ENCODE measurements at places on chromosomes 4 and X.

DNA sequence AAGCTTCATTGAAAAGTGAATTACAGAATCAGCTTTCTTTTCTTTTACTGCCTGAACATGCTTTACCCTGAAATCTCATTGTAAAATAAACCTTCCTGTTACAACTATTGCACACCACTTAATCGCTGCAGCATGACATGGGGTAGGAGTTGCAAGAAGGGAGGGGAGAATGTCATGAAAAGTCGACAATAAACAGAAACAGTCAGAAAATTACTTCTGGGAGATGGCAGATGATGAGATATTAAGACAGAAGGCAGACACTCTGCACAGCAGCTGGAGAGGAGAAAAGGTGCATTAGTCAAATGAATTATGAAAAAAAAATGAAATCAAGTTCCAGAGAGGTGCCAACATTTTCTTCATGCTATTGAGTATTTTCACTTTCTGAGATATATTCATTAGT lies 287.7 kb downstream of the PCDH7 start:
- DNase-seq, result no peak

DNA sequence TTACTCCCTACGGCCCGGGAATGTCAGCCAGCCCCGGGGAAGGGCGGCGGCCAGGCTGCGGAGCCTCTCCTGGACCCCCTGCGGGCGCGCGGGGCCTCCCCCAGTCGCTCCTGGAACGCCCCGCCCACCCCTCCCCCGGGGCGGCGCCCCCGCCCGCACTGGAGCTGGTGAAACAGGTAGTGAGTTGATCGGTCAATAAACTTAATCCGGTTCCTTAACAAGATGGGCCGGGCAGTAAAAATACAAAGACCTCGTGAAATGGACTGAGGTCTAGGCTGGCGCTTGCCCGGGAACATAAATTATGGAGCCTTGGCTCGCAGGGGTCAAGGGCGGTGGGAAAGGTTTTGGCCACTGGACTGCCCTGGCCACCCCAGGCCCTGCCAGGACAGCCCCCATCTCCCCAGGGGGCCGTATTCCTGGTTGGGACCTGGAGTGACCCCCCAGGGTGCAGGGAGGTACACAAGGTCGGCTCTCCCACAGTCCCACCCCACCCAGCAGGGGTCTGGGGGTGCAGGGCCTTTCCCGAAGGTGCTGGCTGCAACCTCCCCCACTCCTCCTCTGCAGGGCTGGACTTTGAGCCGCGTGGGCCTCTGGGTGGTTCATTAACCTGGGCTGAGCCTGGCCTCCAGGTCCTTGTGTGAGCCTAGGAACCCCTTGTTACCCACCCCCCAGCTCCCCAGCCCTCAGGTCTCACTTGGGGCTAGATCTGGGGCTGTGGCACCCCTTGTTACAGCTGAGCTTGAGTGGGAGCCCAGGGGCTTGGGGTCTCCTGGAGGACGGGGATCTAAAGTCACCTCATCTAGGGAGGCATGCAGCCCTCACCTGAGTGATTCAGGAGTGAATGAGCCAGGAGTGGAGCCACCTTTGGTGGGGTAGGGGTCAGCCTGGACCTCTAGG lies 2.5 kb downstream of the FGFR3 start:
- DNase-seq, result no peak

DNA sequence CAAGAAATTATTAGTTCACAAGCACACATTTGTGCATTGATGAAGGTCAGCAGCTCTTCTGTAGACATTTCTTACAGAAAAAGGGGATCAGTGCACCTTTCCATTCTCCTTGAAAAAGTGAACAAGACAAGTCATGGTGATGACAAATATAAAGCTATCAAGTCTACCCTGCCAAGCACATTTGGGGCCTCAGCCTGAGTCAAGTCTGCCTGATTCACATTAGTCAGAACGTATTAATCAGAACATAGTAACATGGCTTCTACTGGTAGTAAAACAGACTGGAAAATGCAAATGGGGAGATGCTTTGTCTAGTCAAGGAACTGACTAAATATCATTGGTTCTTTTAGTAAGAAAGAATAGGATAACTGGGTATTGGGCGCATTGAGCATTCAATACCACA lies 2305.1 kb downstream of the PCDH7 start:
- DNase-seq, result no peak

DNA sequence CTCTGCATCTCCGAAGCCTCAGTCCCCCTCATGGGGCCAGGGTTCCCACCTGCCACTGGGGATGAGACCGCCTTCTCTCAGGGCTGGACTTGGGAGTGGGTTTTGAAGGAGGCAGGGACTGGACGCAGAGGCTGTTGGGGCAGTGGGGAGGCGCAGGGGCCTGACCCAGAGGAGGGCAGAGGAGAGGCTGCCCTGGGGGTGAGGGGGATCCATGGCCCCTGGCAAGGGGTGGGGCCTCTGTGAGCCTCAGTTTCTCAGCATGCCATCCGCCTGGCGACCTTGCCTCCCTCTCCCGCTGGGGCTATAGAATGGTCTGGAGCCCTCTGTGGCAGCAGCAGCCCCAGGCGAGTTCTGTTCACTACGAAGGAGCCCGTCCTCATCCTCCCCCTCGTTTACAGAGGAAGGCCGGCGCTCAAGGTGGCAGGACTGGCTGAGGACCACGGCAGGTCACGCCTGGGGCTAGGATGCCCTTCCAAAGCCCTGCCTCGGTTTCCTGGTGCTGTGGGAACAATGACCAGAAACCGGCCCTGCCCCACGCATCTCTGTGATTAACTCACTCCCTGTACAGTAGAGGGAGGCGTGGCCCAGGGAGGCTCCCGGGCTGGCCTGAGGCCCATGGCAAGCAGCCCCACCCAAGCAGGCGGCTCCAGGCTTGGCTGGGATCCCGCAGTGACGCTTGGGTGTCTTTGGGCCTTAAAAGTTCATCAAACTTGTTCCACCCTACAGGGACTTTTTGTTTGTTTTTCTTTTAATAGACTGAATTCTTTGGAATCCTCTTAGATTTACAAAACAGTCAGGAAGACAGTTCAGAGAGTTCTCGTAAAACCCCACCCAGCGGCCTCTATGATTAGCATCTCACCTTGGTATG lies 16.0 kb upstream of the SH3TC1 start:
- no peak for DNase-seq

GRCh38 chr4:84753321-84753972 lies 170.5 kb downstream of the CDS1 start:
- no peak for DNase-seq

GRCh38 chr4:104930298-104930697 lies 216.4 kb upstream of the TET2 start:
- DNase-seq, result no peak

DNA sequence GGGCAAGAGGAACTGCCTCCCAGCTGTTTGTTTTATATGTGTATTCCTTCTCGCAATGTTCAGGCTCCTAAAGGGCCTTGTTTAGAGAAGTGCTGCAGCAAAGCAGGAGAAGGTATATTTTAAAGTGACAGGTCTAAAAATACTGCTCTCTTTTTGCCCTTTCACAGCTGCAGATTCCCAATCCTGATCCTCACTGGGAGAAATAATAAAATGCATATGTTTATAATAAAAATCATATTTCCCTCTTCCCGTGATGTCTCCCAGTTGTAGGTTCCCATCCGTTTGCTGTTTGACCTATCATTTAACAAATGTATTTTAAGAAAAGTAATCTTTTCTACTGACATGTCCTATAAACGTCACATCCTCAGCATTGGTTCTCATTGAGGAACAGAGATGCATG lies 62.7 kb upstream of the GPC4 start:
- no peak for DNase-seq

GRCh38 chrX:53093177-53093655 lies 726 bp upstream of the KANTR start:
- peak; percentile 75 for DNase-seq

DNA sequence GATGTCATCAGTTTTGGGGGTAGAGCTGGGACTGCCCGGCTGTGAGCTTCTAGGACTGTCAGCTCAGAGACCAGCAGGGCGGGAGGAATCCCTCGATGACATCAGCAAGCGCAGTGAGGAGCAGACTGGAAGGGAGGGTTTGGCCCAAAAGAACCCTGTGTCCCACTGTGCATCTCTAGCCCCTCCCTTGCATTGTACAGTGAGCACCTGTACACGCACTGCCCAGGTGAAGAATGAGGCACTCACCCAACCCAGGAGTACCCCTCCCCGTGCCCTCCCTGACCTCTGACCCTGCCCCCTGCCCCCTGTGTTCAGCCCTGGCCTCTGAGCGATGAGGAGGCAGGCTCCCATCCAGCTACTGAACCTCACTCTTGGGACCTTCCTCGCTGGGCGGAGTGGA lies 92.9 kb downstream of the HMX1 start:
- DNase-seq, result no peak

GRCh38 chrX:141760761-141761160 lies 62.2 kb upstream of the SPANXD start:
- DNase-seq, result no peak

DNA sequence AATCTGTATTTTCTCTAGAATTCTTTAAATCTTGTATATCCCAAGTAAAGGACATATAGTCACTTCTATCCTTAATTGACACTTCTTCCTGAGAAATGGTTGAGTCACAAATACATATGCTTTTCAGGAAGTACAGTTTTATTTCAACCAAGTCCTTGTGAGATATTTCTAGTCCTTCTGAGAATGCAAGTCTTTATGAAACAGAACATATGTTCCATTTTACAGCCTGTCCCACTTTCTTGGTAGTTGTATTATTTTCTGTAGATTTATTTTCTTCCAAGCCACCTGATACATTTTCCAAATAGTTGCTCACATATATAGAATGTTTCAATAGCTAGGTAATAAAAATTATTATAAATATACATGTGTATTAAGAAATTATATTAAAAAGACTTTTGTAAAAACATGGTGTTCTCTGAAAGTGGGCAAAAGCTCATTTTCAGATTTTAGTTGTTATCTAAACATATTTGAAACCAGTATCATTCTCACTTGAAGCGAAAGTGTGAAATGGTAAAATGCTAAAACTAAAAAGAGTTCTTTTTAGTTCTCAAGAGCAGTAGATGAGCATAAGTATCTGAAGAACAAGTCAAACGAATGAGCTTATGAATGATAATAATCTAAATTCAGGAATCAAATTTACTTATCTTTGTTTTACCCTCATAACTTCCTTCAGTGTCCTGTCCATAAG lies 468.0 kb downstream of the EPHA5 start:
- DNase-seq, result no peak

- no peak for DNase-seq
These were observed 54.3 kb downstream of the CHST7 start for GRCh38 chrX:46627711-46628419.

GRCh38 chr4:151842430-151843079 lies 81.7 kb upstream of the GATB start:
- DNase-seq, result no peak

DNA sequence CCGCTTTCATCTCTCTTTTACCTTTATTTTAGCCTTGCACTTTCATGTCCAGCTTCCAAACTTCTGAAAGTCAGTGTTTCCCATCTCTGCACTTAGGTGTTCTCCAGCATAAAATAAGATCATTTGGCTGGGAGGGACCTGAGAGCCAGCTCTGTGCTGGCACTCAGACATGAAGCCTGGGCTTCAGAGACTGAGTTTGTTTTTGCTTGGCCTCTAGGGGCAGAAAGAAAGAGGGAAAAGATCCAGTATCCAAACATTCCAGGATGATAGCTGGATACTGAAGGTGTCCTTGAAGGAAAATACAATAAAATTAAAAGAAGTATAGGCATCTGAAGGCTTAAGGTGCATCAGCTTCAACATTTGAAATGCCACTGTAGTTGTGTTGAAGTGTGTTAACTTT lies 202.4 kb upstream of the ZIC3 start:
- DNase-seq, result no peak

- no peak for DNase-seq
These were observed 1.5 kb downstream of the P2RY8 start for GRCh38 chrX:1535241-1536041.

GRCh38 chr4:152087335-152087734 lies 326.5 kb upstream of the GATB start:
- DNase-seq, result no peak

Measured in H1 (cell line).